ENCODE measurements at places on chromosomes 12 and 14.

DNA sequence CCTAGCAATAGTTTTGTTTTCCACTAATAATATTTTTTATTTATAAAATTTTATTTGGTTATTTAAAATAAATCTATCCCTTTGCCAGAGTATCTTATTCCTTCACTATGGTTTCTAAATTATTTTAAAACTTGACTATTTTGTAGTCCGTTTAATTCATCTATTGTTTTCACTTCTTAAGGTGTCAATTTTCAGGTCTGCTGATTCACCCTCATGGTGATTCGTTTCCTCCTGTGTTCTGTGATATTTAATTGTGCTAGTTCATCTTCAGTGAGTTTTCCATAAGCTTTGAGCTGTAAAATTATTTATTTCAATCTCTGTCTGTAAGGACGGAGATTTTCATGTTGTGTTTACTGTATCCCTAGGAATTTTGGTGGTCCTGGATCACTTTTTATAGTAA is 70.6 kb downstream of the SNAPC1 start:
- no peak for DNase-seq

DNA sequence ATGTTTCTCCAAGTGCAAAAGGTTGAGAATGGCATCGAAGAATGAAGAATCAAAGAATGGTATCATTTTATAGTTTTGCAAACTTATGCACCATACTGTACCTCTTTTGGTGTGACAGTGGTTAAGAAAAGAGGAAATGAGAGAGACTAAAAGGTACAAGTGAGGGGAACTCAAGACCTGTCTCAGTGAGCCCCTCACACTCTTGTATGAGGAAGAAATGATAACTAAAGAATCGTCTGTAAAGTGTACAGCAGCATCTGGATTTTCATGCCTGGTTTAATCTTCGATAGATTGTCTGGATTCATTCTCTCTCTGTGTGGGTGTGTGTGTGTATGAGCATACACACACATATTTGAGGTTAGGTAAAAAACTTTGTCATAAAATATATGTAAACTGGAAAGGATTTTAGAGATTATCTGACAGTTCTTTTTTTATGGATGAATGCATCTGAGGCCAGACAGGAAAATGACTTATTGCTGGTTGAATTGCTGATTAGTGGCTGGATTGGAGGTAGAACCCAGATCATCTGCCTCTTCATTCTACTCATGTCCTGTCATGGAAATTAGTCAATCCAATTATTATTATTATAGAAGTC is 16.0 kb upstream of the SLC38A2 start:
- DNase-seq, result no peak

DNA sequence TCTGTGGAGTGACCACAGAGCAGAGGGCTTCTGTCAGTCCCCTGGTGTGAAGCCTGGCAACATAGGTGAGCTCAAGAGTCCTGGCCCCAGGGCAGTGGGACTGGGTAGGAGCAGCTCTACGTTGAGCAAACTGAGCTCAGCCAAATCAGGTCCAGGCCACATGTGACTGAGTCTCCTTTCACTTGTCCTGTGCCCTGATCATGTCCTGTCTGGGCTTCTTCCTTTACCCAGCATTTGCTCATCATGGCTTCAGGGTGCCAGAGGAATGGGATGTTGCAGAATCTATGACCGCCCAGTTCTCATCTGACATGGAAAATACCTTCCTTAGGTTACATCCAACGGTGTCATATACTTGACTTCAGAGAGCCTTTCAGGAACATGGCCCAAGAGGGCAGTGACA is 66.4 kb upstream of the GPATCH2L start:
- no peak for DNase-seq

GRCh38 chr12:92735131-92735721 is 32.4 kb downstream of the PLEKHG7 start:
- no peak for DNase-seq

DNA sequence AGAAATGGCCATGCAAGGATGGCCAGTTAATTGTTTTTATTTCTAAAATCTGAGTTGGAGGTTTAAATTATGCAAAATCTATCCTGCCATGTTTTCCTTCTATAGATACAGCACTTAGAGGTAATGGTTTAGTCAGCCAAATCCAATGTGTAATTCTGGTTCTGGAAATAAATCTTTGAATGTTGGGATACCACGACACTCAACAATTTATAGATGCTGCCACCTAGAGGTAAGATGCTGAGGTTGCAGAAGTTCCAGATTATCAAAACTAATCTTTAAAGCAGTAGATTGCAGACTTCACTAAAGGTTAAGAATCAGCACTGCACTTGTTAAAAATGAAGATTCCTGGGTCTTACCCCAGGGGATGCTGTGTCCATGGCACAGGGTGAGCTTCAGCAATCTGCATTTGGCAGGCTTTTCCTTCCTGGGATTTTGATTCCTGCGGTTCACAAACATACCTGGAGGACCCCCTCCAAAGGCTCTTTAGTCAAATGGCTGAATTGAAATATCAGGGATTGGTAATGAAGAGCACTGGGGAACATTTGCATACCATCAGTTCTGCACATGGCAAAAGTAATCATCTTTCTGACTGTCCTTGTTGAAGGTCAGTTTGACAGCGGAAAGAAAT is 53.4 kb upstream of the ANO4 start:
- no peak for DNase-seq

- no peak for DNase-seq
Measured at GRCh38 chr12:108375986-108376663, 37.0 kb upstream of the CMKLR1 start.

GRCh38 chr12:9123781-9124382 is 8.2 kb upstream of the A2M start:
- DNase-seq, result no peak

GRCh38 chr12:5650829-5651461 is 219.0 kb downstream of the NTF3 start:
- DNase-seq, result no peak

GRCh38 chr12:87597114-87597513 is 432.1 kb downstream of the C12orf50 start:
- no peak for DNase-seq
